Activated T-helper 1 cell treated with anti-CD3 and anti-CD28 coated beads, Interleukin-2, amount 50 U/mL, for 16 hours (primary cell): ENCODE measurements at places on chromosomes 12 and 14.

- DNase-seq: no peak
Observed at GRCh38 chr14:101540481-101541462, 20.5 kb upstream of the DIO3 start.

GRCh38 chr12:42968426-42968825 lies 378.9 kb upstream of the PRICKLE1 start:
- DNase-seq: no peak

GRCh38 chr12:121043067-121043466 lies 4.0 kb upstream of the OASL start:
- no peak for DNase-seq

DNA sequence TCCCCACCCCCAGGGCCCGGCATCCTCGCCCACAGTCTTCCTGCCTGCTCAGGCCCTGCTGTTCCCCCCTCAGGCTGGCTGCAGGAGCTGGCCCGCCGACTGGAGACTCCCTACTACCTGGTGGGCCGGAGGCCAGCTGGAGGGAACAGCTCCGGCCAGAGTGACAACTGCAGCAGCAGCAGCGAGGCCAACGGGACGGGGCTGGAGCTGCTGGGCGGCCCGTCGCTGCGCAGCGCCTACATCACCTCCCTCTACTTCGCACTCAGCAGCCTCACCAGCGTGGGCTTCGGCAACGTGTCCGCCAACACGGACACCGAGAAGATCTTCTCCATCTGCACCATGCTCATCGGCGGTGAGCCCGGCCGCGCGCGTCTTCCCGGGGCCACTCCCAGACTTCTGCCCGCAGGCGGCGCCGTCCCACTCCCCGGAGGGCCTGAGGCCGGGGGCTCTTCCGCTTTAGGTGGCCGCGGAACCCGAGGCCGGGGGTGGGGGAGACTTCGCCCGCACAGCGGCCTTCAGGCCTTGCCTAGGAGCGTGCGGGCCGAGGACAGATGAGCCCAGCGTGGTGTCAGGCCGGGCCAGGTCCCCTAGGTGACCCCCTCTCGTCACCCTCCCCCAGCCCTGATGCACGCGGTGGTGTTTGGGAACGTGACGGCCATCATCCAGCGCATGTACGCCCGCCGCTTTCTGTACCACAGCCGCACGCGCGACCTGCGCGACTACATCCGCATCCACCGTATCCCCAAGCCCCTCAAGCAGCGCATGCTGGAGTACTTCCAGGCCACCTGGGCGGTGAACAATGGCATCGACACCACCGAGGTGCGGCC lies 10.2 kb downstream of the KCNH3 start:
- no peak for DNase-seq

GRCh38 chr12:91616416-91616815 lies 433.8 kb upstream of the DCN start:
- DNase-seq: no peak

GRCh38 chr14:77014004-77014604 lies 14.4 kb downstream of the IRF2BPL start:
- DNase-seq: no peak

- no peak for DNase-seq
Observed at GRCh38 chr14:92729634-92730358, 18.6 kb downstream of the LGMN start.

DNA sequence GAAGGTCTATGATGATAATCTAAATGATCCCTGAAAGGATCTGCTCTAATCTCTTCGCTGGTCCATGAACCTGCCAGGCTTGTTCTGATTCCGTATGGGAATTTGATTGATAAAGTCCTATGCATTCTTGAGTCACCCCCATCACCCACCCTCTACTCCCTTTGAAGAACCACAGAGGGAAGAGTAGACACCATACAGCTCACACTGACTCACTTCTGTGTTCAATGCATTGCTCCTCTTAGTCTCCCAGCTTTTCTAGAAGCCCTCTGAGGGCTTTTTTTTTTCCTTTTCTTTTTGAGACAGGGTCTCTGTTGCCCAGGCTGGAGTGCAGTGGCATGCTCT lies 18.5 kb upstream of the GPRC5A start:
- DNase-seq: no peak

- no peak for DNase-seq
Observed at GRCh38 chr12:42892702-42893551, 303.4 kb upstream of the PRICKLE1 start.

- DNase-seq: no peak
Observed at GRCh38 chr14:63011623-63012022, 33.6 kb downstream of the KCNH5 start.

- no peak for DNase-seq
Observed at GRCh38 chr14:99519931-99520421, 38.8 kb downstream of the CCNK start.

- DNase-seq: no peak
Observed at GRCh38 chr14:61478971-61479473, 157.6 kb downstream of the PRKCH start.

DNA sequence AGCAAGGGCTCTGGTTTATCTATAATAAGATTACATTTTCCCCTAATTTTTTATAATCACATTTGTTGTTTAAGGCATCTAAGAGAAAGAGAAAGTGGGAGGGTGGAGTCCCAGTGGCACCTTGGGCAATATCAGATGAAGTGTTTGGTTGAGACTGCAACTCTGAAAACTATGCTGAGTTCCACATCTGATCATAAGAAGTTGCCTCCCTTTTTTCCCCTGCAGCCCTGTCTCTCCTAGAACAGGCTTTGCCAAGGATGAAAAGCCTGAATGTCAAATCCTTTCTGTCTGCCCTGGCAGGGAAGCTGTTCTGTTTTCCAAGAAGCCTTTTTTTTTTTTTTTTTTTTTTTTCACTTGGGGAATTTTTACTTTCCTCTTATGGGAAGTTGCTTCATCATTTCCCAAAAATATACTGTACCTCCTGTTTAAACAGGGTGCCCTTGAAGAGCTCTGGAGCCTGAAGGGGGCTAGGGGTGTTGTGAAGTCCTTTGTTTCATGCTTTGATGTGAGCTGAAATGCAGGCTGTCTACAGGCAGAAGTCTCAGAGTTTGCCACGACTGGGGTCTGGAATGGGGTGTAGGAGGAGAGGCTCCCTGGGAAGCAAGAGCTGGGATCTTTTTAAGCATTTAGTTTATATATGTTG lies 71.3 kb downstream of the SUSD6 start:
- no peak for DNase-seq

GRCh38 chr12:12486661-12487240 lies 75.9 kb downstream of the DUSP16 start:
- DNase-seq: no peak

DNA sequence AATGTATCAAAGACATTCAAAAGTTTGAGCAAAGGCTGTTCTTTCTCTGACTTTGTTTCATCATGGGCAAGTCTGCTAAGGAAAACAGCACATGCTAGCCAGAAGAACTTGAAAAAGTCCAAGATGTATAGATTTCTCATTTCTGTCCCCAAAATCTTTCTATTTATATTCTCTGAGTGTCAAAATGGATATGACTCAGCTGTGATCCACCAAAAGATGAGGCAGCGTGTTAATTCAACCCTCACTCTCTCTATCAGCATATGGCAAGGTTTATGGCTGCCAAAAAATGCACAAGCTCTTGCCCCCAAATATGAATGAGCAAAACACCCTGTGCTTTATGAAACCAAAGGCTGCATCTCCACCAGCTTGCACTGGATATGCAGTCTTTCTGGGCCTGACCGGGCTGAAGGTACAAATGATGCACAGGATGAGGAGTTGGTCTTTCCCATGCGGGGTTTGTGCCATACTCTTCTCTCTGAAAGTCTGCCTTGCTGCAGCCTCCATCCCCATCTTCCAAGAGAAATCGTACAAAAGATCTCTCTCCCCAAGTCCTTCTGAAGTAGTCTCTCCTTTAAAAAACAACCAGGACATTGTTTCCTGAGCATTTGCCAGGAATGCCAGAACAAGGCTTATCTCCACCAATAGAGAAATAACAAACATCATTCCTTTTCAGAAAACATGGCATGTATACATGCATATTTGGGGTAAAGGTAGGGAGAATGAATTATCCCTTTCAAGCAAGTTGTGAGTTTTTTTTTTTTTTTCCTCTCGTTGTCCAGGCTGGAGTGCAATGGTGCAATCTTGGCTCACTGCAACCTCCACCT lies 203.4 kb downstream of the TMX1 start:
- no peak for DNase-seq

- peak; percentile 55 for DNase-seq
Observed at GRCh38 chr14:95519699-95520098, 3.2 kb upstream of the SYNE3 start.

GRCh38 chr14:58844544-58844943 lies 206.8 kb downstream of the DACT1 start:
- no peak for DNase-seq

DNA sequence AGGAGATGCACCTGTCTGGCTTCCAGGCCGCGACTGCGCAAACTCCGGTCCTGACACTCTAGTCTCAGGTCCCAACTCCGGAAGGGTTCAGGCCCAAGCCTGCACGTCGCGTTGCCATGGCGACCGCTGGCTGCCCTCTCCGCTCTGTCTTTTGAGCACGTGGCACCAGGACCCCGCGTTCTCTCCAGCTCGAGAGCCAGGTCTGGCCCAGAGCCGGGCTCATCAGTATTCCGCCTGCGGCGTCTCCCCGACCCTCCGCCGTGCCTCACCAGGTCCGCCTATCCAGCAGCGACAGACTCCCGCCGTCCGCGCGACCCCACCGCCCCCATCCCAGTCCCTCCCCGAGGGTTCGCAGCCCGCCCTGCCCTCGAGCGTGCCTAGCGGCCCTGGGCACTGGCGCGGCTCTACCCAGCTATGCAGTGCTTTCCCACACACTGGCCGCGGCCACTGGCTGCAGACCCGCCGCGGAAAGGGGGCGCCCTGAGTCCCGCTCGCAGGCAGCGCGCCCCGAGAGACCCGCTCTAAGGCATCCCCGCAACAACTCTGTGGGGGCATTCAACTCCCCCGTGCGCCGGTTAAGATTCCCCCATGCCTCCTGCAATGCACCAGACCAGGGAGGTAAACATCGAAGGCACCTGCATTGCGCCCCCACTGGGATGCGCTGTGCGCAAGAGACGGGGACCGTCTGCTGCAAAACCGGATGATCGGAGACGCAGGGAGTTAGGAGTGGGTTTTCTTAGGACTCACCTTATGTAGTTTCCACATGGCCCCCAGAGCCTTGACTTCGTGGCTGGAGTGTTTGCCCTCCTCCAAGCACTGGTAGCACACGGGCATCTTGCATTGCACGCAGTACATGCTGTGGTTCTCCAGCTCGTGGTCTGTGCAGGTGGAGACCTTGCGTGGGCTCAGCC lies 1.3 kb downstream of the TRIM9 start:
- DNase-seq: no peak

- DNase-seq: no peak
Observed at GRCh38 chr12:26435069-26435404, 239.7 kb downstream of the SSPN start.

DNA sequence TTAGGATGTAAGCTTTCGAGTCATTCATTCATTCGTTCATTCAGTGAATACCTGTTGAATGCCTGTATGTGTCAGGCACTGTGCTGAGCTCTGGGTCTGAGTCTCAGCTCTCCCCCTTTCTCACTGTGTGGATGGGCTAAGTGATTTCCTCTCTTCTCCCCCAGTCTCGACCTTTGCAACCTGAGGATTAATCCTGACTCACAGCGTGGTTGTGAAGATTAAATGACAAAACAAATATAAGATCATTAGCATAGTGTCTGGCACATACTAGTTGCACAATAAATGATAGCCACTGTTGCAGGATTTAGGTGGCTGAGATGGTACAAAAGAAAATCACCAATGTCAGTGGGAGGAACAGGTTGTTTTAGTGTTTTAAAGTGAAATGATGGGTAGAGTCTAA lies 136.7 kb downstream of the GPR135 start:
- no peak for DNase-seq

- no peak for DNase-seq
Observed at GRCh38 chr12:124463341-124463921, 104.0 kb downstream of the NCOR2 start.

- DNase-seq: no peak
Observed at GRCh38 chr14:92902726-92903125, 20.2 kb upstream of the CHGA start.

- DNase-seq: no peak
Observed at GRCh38 chr14:55301437-55302121, 30.4 kb downstream of the FBXO34 start.

- DNase-seq: no peak
Observed at GRCh38 chr14:101276309-101277091, 284.8 kb upstream of the DIO3 start.

DNA sequence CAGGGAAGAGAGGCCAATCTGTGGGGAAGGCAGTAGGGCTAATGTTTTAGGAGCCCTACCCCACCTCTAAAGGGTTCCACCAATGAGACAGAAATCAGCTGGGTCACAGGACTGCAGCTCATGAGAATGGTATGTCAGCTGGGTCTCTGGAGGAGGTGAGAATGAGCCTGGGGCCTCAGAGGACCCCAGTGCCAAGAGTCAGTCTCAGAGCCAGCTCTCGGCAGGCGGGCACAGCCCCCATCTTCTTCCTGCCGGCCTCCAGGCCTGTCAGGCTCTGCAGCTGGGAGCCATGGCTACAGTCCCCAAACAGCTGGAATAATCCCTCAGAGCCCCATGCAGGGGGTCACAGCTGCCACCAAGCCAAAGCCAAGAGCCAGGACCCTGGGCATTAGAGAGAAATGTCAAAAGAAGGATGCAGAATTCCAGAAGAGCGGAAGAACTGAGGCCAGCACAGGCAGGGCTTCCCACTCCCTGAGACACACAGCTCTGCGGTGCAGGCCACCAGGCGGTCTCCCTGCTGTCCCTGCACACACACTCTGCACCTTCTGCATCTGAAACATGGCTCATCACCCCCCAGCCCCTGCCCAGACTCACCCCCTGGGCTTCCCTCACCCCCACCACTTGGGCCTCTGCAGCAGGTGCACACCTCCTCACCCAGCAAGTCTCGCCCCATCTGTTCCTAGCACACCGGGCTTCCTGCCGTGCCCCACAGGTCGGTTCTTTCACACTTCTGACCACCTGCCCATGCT lies 26.0 kb downstream of the ITPK1 start:
- DNase-seq: no peak

- DNase-seq: no peak
Observed at GRCh38 chr12:98990648-98991047, 345.6 kb downstream of the APAF1 start.

DNA sequence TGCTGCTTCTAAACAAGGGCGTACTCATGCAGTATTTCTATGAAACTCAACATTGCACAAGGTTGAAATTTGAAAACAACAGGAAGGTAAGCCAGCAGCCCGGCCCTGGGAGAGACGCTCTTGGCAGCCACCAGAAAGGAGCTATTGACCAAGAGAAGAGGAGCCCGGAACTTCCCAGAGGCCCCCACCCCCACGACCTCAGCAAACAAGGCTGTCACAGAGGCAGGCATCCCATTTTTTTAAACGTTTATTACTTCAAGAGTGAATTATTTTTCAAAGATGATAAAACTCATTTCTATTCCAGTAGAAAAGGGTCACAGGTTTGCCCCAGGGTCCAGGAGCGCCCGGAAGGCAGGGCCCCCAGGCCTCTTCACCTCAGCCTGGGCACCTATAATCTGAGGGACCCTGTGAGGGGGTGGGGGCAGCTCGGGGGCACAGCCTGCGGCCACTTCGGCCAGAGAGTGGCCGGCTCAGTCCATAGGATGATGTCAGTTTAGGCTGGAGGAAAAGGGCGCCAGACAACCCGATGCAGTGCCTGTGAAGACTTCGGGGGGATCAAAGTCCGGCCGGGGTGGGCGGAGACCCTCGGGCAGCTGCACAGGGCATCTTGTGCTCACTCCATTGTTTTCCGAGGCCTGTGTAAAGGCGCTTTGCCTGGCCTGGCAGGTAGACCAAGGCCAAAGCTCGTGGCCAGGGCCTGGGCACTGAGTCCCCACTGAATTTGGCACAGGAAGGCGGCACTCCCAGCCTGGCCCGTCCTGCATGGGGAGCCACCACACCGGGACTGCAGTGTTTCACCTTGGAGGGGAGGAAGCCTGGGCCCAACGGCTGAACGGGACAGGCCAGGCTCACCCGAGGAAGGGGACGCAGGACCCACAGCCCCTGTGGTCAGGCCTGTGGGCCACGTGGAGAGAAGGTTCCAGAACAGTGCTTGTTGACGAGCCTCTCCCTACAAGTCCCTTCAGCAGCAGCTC lies 86.0 kb downstream of the SCARB1 start:
- no peak for DNase-seq
